ENCODE measurements at places on chromosomes 16 and 17.

DNA sequence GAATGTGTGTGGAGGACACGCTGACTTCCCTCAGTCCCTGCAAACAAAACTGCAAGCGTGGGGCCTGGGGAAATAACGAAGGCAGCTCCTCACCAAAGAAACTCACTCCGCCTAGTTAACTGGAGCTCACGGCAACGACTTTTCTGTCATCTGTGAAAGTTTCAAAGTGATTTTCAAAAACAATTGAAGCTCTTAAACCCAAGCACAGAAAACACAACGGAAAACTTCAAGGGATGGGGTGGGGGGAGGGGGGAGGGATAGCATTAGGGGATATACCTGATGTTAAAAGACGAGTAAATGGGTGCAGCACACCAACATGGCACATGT is 3.2 kb upstream of the GNG13 start:
- no peak for DNase-seq

GRCh38 chr16:10256784-10257641 is 74.8 kb upstream of the GRIN2A start:
- peak; percentile 66 for DNase-seq

DNA sequence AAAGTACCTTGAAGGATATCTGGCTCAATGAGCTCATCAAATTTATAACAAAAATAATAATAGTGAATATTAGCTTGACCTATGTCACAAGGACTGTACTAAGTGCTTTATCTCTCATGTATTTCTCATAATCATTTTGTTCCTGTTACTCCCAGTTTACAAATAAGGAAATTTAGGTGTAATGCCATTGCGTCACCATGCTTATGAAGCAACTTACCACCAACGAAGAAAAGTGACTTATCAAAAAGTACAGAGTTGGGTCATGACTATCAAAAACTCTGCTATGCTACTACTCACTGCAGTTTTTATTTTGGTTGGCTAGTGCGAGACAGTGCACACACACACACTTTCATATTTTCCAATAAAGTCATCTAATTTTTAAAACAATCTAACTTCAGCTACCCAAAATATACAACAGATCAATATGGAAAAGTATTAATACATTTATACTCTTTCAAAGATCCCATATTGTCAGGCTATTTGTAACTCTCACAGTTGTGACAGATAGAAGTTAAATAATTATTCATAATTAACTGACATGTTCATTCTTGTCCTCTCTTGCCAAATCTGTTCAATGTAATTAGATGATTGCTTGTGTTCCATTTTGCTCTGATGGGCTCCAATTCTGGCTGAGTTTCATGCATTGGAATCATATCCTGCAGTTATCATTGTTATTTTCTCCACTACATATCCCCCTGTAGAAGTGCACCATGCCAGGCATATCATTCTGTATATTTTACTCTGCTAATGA is 119.4 kb downstream of the KCNJ2 start:
- no peak for DNase-seq

DNA sequence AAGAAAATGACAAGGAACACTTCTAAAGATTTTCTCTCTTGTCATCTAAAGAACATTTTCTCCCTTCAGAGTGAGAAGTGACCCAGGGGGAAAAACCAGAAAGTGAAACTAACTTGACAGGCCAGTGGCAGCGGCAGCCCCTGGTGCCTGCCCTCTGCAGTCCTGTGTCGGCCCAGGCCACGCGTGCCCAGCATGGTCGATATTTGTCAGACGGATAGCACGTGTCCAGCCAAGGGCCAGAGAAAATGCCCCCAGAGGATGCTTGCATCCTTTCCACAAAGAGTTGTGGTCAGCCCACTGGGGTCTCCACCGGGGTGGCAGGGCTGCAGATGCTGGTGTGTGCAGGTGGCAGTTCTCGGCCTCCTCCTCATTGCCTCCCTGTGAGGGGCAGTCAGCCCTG is 176.6 kb downstream of the RAB11FIP4 start:
- no peak for DNase-seq

- DNase-seq = no peak
These were observed 531.4 kb downstream of the MAF start for GRCh38 chr16:79069121-79069520.

GRCh38 chr16:67155295-67156142 is 4.2 kb downstream of the TRADD start:
- peak; percentile 87 for DNase-seq

- DNase-seq = no peak
These were observed 158.5 kb upstream of the CACNG5 start for GRCh38 chr17:66676421-66676820.

DNA sequence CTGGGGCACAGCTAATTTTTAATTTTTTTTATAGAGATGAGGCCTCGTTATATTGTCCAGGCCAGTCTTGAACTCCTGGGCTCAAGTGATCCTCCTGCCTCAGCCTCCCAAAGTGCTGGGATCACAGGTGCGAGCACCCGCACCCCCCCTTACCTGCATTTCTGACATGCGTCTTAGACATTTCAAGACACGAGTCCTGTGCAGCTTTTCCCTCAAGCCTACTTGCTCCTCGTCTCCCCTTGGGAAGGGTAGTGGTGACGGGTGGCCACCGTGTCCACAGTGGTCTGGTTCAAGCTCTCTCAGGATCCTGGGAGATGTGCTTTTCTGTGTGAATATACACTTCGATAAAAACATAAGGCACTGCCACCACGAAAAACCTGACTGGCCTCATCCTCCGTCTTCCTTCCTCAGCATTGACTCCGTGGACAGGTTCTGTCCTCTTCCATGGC is 9.6 kb downstream of the CANT1 start:
- no peak for DNase-seq

DNA sequence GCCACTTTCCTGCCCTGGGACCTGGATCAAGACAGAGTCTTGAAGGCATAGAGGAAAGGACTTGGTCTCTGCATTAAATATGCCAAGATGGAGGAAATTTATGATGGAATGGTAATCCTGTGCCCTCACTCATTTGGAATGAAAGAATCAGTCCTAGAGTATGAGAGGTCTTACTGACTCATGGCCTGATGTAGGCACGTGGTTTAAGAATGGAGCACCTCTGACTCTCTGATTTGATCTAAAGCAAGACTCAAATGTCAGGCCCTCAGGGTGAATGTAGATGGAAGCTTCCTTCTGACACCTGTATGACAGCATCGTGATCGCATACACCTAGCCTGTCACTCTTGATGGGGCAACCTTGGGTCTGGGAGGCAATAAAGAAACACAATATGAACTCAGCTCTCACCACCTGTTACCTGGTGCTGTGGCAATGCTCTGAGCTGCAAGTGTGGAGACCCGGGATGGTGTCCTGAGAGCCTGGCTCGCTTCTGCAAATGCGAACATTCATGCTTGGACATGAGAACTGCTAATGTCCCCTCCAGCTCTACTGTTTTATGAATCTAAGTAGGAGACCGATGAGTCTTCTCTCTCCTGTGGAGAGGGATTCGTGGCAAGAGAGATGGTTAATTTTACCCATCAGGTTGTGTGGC is 229.9 kb downstream of the ABCC12 start:
- peak; percentile 15 for DNase-seq
